ENCODE measurements at places on chromosomes 16 and 17.

DNA sequence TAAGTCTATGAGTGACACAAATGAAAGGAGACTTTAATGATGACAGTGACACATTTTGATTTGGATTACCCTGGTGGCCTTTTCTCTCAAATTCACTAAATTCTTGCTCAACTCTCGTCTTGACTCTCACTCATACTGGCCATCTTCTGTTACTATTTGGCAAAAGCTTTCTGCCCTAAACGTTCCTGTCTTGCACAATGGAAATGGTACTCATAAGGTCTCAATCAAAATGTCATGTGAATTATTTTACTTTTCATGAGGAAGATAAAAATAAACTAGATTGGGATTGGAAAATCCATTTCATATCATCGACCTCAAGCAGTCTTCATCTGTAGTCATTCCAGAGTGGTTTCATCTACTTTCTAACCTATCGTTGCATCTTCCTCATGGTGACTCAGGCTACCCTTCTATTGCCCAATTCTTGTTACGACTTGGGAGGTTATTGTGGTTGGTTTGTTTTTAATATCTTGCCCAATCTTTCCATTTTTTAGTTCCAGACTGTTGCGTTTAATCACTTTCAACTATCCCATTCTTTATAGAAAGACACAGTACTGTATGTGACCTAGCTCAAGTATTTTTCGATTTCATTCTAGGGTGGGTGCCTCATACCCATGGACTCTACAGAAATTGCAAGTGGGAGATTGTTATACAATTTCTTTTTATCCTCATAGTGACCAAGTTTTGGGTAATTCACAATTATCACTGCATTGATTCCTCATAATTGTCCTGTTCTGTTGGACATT is 317.2 kb upstream of the KCNJ16 start:
- DNase-seq: no peak

- no peak for DNase-seq
Observed at GRCh38 chr17:39757931-39758873, 20.5 kb downstream of the GRB7 start.

GRCh38 chr17:74960570-74961342 is 11.8 kb downstream of the HID1 start:
- DNase-seq: no peak

GRCh38 chr17:34024806-34025551 is 230.1 kb upstream of the CCL2 start:
- DNase-seq: no peak

DNA sequence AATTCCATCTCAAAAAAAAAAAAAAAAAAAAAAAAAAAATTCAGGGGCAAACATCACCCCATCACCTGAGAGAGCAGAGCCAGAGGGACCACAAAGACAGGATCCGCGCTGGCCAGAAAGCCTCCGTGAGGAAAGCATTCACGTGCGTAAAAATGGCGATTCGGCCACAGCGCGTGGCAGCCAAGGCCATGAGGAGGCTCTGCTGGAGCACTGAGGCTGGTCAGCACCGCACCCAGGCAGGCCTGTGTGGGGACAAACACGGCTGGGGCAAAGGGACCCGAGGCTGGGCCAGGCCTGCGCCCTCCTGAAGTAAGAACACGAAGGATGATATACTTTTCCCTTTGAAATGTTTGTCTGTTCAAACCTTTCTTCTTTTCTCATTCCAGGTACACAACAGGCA is 45.2 kb downstream of the MAP1LC3B start:
- DNase-seq: no peak

- DNase-seq: no peak
Observed at GRCh38 chr16:22728167-22728836, 85.7 kb upstream of the HS3ST2 start.

DNA sequence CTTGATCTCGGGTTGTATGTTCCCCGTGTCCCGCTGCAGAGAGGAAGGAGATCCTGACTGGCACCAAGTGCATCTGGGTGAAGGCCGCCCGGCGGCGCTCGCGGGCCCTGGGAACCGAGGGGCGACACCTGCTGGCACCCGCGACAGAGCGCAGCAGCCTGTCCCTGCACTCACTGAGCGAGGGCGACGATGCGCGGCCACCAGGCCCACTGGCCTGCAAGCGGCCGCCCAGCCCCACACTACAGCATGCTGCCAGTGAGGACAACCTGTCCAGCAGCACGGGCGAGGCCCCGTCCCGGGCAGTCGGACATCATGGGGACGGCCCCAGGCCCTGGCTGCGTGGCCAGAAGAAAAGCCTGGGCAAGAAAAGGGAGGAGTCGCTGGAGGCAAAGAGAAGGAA is 7.5 kb downstream of the BTBD17 start:
- DNase-seq: no peak

DNA sequence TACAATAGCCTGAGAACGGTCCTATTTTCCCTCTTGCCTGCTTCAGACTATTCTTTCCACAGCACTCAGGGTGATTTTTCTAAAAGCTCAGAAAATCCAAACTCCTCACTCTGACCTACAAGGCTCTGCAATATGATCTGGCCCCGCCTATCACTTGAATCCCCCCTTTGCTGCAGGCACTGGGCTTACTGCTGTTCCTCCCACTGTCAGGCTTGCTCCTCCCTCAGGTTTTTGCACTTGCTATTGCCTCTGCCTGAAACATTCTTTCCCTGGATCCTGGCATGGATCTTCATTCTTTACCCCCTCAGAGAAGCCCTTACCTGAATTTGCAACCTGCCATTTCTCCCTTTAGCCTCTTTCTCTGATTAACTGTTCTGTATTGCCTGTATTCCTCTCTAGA is 52.3 kb downstream of the RPGRIP1L start:
- no peak for DNase-seq

- DNase-seq: no peak
Observed at GRCh38 chr16:27723711-27724481, 174.0 kb downstream of the KATNIP start.

DNA sequence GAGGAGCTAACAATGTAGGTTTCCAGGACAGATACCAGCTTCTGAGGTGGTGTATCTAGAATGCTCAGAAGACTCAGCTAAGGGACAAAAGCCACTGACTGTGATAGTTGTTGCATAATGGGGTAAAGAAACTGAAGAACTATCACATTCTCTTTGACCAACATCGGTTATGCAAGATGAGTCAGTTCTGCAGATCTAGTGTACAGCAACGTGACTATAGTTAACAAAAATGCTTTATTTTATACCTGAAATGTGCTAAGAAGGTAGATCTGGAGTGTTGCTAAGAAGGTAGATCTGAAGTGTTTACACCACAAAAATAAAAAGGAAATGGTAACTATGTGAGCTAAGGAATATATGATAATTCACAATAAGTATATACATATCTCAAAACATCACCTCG is 2.5 kb downstream of the KRTAP9-6 start:
- DNase-seq: no peak
